ENCODE measurements at places on chromosomes 5 and 9.
A peak's percentile ranks its signal among the peaks of the same experiment; 100 is the strongest.

DNA sequence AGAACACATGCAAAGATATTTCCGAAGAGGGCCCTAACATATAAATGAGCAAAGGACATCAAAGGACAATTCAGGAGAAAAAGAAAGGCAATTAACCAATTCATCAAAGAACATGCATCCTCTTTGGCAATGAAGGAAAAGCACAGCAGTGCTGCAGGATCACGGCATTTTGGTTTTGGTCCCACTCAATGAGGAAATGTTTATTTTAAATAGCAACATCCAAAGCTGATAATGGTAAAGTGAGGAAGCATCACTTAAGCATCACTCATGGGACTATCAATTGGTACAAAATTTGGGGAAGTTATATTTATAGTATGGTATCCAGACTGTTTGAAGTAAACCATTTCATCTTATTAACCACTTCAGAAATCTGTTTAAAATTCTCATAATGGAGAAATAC lies 5.5 kb upstream of the CXCL14 start:
- no peak for DNase-seq

GRCh38 chr5:58459146-58460001 lies 512 bp downstream of the PLK2 start:
- peak; percentile 26 for DNase-seq

DNA sequence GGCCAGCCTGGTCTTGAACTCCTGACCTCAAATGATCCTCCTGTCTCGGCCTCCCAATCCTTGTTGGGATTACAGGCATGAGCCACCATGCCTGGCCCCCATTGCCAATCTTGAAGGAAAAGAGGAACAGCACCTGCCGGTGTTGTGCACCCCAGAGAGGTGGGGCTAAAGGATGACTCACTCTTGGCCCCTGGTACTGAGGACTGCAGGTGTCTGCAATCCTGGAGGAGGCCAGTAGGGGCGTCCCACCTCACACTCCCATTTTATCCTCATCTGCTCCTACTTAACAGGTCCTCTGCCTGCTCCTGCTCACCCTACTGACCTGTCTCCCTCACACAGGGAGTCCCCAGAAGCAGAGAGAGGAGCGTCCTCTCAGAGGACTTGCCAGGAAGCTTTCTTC lies 390.4 kb downstream of the ARHGEF28 start:
- no peak for DNase-seq

DNA sequence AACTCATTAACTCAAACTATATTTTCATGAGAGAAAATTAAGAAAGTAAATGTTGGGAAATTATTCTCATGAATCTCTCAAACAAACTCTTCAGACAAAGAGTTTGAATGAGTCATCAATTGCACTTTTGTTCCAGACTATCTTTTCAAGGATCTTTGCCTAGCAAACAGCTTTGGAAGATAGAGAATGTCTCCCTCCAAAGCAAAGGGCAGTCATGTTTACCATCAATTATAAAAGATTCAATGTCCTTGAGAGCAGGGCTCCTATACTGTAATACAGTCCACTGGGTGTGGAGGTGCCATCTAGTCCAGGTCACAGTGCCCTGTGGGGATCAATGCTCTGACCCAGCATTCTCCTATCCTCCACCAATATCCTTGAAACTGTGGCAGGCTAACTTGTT lies 1429.3 kb downstream of the EFNA5 start:
- DNase-seq, result no peak

DNA sequence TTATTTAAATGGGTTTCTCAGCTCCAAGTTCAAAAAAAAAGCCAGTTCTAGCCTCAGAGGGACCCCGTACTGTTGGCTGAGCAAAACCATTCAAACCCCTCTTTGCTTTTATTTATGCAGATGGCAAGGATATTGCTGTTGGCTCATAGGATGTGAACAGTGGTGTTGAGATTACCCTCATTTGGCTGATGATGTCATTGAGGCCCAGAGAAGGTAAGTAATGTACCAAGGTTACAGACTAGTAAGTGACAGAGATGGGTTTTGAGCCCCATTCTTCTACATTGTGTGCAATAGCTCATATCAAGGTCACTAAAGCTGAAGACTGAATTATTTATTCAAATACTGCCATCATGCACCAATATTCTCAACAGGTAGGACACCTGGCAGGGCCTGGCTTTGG lies 122.2 kb upstream of the PCA3 start:
- no peak for DNase-seq

DNA sequence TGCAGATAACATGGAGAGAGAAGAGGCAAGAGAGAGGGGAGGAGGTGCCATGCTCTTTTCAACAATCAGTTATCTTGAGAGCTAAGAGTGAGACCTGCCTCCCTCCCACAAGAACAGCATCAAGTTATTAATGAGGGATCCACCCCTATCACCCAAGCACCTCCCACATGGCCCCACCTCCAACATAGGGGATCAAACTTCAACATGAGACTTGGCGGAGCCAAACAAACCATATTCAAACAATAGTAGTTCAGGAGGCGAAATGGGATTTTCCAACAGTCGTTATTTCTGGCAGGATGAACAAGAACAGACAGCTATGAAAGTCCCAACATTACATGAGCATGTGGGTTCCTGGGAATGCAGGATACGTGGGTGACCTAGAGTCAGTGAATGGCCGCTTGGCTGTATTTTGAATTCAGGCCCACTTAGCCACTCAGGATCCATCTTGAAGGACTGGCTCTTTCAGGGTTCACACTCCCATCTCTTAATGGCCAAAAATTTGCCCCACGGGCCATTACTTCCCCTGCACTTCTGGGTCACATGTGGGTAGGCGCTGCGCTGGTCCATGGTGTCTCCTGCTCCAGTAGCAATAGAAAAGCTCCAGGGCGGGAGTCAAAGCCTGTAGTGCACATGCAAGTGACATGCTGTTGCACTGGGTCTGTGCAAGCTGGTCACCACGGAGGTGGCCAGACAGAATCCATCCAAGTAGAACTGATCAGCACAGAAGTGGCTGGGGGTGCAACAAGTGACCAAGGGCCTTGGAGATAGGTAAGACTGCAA lies 7.1 kb upstream of the FAF2 start:
- DNase-seq, result no peak

DNA sequence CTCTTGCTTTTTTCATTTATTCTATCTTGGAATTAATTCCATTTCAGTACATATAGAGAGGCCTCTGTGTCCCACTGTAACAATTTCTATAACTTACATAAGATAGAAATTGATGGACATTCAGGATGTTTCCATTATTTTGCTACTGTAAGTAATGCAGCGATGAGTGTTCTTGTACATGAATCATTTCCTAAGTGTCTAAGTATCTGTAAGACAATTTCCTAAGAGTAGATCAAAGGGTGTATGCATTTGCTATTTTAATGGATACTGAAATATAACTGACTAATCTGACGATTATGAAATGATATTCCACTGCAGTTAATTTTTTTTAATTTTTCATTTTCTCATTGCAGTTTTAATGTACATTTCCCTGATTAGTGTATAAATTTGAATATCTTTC lies 23.0 kb upstream of the RBM22 start:
- no peak for DNase-seq

GRCh38 chr5:176466245-176466871 lies 18.2 kb downstream of the FAF2 start:
- DNase-seq, result no peak

GRCh38 chr5:3778000-3778550 lies 182.4 kb downstream of the IRX1 start:
- DNase-seq, result no peak

DNA sequence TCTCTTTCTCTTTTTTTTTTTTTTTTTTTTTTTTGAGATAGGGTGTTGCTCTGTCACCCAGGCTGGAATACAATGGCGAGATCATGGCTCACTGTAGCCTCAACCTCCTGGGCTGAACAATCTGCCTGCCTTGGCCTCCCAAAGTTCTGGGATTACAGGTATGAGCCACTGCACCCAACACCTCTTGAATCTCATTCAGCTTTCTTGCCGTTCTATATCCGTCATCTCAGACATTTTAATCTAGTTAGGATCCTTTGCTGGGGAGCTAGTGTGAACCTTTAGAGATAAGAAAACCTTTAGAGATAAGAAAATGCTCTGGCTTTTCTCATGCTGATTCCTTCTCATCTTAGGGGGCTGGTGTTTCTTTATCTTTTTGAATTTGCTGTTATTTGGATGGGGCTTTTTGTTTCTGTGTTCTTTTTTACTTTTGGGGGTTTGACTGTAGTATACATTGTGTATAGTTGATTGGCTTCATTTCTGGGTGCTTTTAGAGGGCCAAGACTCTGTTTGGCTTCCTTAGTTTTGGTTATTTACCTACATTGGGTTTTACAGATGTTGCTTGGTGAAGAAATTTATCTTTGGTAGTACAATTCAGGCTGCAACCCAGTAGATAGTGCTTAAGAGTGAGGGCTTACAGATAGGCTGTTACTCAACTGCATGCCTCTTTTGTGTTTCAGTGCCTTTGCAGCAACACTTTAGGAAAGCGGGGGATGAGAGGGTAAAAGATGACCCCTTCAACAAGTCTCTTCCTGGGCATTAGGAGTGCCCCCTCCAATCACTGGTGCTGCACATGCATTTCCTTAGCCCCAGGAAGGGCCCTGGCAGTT lies 41.9 kb upstream of the SLC36A1 start:
- no peak for DNase-seq

DNA sequence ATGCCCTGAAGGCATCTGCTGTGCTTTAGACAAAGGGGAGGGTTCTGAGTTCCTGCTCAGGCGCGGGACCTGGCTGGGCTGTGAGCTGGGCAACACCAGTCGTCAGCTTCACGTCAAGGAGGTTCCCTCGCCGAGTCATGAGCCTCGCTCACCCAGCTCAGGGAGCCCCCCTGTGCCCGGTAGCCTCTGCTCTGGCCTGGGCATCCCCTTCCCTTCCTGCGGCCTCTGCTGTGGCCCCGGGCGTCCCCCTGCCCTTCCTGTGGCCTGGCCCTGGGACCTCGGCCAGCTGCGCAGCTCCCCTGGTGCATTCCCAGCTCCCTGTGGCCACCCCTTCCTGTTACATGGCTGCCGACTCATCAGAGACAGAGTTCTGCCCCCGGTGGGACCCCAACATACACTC lies 29.8 kb downstream of the TERT start:
- DNase-seq, result no peak

DNA sequence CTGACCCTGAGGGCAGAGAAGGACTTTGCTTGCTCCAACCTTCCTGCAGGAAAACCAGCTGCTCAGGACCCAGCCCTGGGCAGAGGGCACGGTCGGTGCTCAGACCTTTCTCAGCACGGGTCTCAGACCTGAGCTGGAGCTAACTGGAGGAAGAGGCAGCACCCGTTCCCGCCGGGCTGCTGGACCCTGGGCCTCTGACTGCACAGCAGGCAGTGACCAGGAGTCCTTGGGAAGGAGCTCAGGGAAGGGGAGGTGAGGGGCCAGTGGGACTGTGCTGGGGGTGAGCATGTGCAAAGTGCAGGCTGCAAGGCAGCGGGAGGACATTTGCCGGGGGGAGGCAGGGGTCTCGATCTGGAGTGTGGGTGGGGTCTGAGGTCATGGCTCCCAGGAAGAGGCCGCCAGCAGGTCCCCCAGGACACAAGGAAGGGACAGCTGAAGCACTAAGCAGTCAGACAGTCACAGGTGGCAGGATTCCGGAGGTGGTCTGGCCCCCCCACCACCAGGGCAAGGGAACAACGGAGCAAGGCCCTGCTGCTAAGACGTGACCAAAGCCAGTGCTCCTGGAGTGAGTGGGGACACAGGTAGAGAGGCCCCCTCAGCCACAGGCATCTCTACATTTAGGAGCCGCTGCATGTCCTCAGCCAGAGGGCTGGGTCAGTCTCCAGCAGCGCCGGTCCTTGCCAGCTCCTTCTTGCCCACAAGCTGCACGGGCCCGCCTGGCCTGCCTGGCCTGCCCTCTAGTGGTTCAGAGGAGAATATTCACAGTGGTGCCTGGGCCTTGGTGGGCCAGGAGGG lies 4.8 kb upstream of the DPM2 start:
- DNase-seq, result peak; percentile 59

DNA sequence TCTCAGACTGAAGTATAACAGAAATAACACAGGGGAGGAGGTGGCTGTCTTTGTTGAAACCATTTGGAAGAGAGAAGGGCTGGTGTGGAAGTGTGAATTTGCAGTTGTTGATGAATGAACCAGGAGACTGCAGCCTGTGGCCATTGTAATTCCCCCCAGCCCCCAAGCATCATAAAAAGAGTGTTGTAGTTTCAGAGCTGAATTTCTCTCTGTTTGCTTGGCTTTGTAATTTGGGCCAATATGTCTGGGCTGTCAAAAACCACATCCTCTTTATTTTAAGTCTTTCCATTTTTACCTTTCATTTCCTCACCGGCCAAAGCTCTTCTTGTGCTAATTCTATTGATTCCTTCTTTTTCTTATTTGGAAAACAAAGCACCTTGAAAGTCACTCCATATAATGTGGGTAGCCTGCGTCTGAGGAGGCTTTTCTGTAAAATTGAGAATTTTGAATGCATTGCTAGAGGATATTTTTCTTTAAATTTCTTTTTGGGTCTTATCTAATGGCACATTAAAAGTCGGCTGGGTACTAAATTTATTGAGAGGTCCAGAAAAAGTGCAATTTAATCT lies 383.3 kb downstream of the OSTF1 start:
- no peak for DNase-seq

DNA sequence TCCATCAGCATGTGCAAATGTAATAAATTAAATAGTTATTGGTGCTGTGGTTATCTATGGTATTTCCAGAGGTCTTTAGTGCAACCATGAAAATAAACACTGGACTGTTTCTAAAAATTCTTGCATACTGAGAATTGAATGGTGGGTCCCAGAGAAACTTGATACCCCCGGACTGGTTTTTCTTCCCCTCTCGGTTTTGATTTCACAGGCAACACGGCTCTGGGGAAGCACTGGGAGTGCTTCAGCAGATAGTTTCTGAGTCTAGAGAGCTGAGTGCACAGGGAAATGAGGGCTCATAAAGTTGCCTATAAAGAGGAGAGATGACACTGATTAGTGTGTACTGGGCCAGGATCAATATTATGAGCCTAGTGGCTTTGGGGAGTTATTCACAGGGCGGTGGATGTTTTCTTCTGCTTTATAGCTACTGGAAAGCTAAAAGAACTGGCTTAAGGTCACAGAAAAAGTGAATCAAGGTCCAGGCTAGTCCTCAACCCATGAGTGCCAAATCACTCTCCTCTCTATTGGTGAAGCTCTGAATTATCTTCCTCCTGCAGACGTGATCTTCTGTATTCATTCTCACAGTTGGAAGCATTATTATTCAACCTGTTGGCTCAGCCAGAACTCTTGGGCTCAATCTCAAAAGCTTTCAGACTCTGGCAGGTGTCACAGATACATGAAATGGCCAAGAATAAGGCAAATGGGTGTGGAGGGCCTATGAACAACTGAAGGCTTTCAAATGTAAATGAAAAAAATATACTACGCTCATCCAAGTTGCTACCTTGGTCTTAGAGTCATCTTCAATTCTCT lies 170.2 kb upstream of the HMHB1 start:
- no peak for DNase-seq

DNA sequence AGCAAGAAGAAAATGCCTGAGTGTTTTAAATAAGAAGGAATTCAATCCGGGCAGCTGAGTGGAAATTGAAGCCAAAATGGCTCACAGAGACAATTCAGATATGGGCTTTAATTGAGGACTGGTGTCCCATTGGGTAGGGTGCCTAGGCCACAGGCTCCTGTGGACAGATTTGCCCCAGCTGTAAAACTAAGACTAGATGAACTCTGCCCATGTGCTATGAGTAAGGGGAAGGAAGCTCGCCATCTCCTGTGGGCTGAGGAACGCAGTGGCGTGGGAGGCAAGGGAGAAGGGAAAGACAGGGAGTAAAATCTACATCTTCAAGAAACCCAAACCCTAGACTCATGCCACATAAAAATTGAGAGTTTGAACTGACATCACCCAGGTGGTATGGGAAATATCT lies 66.1 kb downstream of the KLHL3 start:
- no peak for DNase-seq

GRCh38 chr5:53882006-53882675 lies 321.7 kb downstream of the NDUFS4 start:
- no peak for DNase-seq
